ENCODE measurements at places on chromosomes 4 and X.

GRCh38 chrX:103741879-103742278 lies 31.2 kb downstream of the TMEM31 start:
- DNase-seq: no peak

DNA sequence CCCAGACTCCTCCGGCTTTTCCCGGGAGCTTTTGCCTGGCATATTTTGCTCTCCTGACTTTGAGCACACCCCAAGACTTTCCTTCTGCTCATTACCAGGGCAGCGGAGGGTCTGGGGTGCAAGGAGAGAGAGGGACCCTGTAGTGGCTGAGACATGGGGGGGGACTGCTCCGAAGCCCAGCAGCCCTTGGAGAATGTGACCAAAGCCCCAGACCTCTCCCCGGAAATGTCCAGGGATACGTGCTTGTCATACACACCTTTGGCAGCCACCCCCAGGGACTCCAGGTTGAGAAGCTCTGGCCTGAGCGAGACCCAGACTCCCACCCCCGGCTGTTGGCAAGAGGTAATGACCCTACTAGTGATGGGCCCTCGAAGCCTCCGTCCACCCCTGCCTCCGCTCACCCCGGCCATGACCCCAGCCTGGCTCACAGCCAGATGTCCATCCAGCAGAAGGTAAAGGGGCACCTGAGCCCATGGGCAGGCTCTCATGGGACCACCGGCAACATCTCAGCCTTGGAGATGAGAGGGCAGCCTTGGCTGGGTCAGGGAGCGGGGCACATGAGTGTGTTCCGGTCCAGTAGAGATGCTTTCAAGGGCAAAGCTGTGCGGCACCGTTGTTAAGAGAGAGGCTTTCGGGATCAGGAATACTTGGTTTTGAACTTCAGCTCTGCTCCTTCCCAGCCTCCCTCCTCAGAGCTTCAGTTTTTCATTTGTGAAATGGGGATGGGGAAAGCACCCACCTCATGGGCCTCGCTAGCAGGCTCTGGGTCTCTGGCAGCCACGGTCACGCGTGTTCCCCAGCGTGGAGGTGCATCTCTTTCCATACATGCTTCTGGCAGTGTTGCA lies 2.0 kb downstream of the PSAPL1 start:
- DNase-seq: no peak

GRCh38 chrX:12497832-12498591 lies 293.2 kb upstream of the PRPS2 start:
- DNase-seq: no peak

GRCh38 chr4:144410230-144410783 lies 235.6 kb upstream of the HHIP start:
- DNase-seq: no peak

GRCh38 chr4:42637867-42638266 lies 19.0 kb downstream of the ATP8A1 start:
- DNase-seq: no peak

GRCh38 chrX:11309220-11309619 lies 16.0 kb downstream of the AMELX start:
- DNase-seq: no peak

- DNase-seq: no peak
Observed at GRCh38 chrX:16319929-16320328, 152.6 kb downstream of the MAGEB17 start.

DNA sequence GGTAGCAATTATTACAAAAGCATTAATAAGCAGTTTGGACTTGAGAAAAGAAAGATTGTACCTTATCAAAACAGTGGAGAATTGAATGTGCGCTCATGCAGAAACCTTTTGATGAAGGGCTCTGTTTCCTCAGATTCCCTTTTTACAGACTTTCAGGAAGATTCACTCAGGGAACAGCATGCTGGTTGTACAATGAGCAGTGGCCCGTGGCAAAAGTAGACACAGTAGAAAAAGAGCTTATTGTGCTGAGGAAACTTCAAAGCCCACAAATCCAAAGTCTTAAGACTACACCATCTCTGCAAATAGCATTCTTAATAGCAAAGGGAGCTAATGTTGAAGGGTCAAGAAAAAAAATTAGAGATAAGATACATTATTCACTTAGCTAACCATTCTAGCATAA lies 858.9 kb downstream of the PDHA2 start:
- no peak for DNase-seq

- DNase-seq: no peak
Observed at GRCh38 chr4:24937176-24937916, 24.5 kb upstream of the CCDC149 start.

GRCh38 chr4:97558204-97558778 lies 585.0 kb downstream of the STPG2 start:
- DNase-seq: no peak

- DNase-seq: no peak
Observed at GRCh38 chr4:173932701-173933100, 350.8 kb downstream of the FBXO8 start.

DNA sequence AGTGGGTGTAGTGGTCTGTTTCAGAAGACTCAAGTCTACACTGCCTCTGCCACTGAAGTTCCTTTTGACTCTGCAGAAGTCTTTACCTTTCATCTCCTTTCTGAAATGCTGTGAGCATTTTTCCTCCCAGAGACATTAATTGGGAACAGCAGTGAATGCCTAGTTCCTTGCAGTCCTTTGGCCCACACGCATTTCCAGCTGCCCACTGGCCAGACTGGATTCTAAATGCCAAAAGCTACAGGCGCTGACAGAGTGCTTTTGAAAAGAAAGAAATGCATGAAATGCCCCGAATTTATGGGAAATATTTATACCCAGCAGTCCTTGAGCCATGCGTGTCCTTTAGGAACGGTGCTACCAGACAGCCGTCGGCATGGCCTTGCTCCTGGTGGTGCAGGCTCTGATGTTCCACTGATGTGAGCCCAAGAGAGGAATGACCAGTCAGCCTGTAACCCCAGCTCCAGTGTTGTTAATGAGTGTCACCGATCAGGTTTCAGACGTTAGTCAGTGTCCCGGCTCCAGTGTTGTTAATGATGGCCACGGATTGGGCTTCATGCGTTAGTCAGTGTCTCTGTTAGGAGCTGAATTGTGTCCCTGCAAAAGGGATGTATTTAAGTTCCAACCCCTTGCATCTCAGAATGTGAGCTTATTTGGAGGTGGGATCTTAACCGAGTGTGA lies 132.6 kb downstream of the TBL1X start:
- no peak for DNase-seq

GRCh38 chrX:11438767-11439166 lies 145.6 kb downstream of the AMELX start:
- no peak for DNase-seq

DNA sequence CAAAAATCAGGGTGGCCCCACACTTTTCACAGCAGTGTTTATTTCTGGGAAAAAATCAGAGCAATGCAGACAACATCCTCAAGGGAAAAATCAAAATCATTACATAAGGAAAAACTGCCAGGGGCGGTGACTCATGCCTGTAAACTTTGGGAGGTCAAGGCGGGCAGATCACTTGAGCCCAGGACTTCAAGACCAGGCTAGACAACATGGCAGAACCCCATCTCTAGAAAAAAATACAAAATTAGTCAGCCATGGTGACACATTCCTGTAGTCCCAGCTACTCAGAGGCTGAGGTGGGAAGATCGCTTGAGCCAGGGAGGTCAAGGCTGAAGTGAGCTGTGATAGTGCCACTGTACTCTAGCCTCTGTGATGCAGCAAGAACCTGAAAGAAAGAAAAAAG lies 102.8 kb downstream of the NAF1 start:
- DNase-seq: no peak

GRCh38 chr4:42452823-42453222 lies 55.5 kb downstream of the SHISA3 start:
- DNase-seq: no peak

- DNase-seq: no peak
Observed at GRCh38 chr4:77197831-77198230, 40.8 kb downstream of the CCNG2 start.

- no peak for DNase-seq
Observed at GRCh38 chrX:10176121-10177003, 19.6 kb downstream of the CLCN4 start.

- no peak for DNase-seq
Observed at GRCh38 chr4:127846765-127847164, 33.9 kb upstream of the PLK4 start.

- no peak for DNase-seq
Observed at GRCh38 chrX:10420134-10420533, 200.3 kb downstream of the MID1 start.

DNA sequence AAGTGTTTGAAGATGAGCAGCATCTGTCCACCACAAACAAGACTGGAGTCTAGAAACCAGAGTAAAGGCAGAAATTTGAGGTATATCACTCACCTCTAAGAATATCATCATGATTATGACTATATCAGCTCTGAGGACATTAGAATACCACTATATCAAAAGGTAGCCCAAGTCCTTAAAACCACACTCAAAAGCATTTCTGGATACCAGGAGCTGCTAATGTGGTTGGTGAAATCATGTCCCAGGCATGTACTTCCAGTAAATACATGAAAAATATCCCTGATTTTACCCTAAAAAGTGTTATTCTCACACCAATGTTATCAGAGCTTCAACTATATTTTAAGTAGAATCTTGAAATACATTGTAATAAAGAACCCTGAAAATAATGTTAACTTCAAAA lies 136.3 kb upstream of the SMAD1 start:
- no peak for DNase-seq

DNA sequence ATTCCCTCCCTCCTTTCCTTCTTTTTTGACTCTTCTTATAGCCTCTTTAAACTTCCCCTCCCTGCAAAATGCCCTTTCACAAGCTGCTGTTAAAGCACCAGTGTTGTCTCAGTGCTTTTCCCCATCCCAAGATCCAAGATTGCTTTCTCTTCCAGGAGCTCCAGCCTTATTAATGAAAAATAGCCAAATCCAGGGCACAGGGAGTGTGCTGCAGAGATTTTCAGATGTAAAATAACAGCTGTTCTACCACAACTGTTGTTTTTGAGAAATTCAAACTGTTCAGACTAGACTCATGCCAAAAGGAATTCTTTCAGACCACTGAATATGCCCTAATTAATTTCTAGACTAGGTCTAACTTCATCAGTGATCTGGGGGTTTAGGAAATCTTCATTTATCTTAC lies 47.0 kb upstream of the GPC3 start:
- no peak for DNase-seq

DNA sequence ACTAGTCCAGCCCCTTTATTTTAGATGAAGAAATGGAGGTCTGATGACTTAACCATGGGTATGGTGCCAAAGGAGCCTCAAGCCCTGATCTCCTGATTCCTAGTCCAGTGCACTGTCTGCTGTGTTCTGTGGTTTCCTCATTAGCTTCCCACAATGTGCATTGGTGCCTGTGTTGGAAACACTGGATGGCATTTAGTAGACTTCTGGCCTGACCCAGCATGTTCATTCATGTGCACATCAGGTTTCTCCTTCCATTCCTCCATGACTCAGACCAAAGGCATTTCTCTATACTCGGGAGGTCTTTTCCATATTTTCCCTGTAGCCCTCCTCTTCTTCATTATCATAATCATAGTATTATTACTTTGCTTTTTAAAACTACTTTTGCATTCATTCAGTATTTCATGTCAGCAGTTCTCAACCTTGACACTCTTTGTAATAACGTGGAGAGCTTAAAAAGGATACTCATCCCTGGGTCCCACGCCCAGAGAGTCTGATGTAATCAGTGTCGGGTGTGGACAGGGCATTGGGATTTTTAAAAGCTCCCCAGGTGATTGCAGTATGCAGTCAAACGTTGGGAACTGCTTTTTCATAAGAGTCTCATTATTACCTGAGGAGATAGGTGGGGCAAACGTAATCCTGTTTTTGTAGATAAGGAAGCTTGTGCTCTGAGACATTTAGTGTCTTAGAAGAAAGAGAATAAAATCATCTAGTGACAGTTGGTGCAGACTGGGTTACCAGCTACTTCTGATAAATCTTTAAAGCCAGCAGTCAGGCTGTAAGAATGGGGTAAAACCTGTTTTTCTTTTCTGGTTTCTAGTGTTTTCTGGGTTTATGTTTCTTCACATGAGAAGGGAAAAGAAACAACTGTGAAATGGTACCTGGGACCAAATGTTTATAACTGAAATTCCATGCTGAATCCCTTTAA lies 40.9 kb upstream of the XK start:
- no peak for DNase-seq

DNA sequence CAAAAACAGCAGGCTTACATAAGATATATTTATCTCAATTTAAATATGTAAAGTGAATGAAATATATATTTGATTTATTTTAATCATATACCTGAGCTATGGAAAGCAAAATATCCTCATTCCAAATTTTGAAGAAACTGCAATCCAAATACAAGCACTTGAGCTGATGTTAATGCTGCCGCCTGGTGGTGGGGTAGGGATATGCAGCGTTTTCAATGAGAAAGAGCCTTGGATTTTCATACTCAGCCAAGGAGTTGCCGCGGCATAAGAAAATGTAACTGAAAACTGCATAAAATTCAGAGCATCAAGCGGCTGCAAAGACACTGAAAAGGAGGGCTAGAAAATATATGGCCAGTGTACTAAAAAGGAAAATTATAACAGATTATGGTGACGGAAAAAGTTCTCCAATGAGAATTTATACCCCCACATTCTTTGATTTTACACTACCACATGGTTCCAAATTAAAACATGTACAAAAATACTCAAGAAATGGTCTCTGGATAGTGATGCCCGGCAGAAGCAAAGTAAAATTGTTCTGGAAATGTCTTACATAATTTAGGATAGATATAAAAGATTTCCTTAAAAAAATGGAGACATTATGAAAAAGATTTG lies 660.3 kb upstream of the PITX2 start:
- DNase-seq: no peak

GRCh38 chr4:187236209-187236890 lies 512.7 kb upstream of the FAT1 start:
- DNase-seq: no peak

- no peak for DNase-seq
Observed at GRCh38 chr4:85024671-85025070, 58.2 kb upstream of the WDFY3 start.

DNA sequence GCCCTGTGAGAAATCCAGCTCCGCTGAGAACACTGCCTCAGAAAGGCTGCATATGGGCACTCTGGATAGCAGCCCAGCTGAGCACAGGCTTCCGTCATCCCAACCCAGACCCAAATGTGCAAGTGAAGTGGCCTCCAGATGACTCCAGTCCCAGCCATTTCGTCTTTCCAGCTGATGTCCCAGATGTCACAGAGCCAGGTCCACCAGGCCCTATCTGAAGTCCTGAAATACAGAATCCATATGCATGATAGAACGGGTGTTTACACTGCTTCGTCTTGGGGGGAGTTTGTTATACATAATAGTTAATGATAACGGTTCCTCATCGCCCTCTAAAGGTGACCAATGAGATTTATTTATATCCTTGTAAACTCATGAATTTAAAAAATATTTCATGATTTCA lies 72.6 kb upstream of the TRIM2 start:
- no peak for DNase-seq

DNA sequence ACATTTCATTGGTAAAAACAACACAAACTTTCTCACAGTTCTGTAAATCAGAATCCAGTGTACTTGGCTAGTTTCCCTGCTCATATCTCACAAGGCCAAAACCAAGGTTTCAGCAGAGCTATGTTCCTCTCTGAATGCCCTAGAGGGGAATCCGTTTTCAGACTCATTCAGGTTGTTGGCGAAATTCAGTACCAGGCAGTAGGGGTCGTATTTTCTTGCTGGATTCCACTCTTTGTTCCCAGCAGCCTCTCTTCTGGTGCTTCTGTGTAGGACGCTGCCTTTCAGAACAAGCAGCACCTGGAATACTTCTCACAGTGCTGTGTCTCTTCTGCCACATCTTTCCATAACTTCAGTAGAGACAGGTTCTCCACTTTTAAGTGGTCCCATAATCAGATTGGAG lies 351.9 kb downstream of the PCDH18 start:
- DNase-seq: no peak

All from stimulated activated CD8-positive, alpha-beta memory T cell treated with anti-CD3 and anti-CD28 coated beads, Interleukin-4, amount 100 ng/mL, for 4 hours (primary cell).